CD4-positive, alpha-beta T cell (primary cell): ENCODE measurements at places on chromosomes 4 and X.

- no peak for DNase-seq
Observed at GRCh38 chr4:141390571-141390970, 169.9 kb downstream of the ZNF330 start.

DNA sequence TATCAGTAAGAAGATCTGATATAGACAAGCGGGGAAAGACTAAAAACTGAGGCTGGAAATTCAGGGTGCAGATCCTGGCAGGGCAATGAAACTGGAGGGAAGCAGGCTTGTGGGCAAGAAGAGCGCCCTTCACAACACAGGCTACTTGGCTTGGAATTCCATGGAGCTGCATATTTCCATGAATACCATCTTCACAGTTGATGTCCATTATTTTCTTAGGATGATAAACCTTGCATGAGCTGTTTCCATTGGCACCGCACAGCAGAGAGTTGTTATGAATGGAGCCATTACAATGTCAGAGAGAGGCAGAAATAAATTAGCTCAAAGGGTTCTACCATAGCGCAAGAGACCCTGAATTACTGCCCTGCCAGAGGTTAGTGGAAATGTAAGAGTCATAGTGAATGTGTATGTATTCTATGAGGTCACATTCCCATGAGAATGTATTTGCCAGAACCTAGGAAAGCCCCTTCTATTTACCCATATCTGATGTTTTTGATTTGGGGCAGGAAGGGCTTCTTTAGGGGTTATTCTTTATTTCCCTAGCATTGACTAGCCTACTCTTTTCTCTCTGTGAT lies 215.6 kb downstream of the PALLD start:
- no peak for DNase-seq

GRCh38 chrX:23939203-23939602 lies 31.4 kb downstream of the CXorf58 start:
- no peak for DNase-seq

GRCh38 chr4:2834001-2834921 lies 9.4 kb upstream of the ADD1 start:
- DNase-seq: no peak

GRCh38 chrX:133045986-133046385 lies 50.9 kb downstream of the USP26 start:
- no peak for DNase-seq

- DNase-seq: no peak
Observed at GRCh38 chr4:158802914-158803313, 34.1 kb downstream of the FNIP2 start.

GRCh38 chr4:166257891-166258290 lies 384.9 kb downstream of the TLL1 start:
- DNase-seq: no peak

- DNase-seq: no peak
Observed at GRCh38 chr4:161601011-161601410, 562.8 kb downstream of the FSTL5 start.

GRCh38 chrX:56793112-56793430 lies 64.0 kb downstream of the NBDY start:
- DNase-seq: no peak

GRCh38 chr4:572594-572993 lies 3.5 kb downstream of the TMEM271 start:
- DNase-seq: no peak

DNA sequence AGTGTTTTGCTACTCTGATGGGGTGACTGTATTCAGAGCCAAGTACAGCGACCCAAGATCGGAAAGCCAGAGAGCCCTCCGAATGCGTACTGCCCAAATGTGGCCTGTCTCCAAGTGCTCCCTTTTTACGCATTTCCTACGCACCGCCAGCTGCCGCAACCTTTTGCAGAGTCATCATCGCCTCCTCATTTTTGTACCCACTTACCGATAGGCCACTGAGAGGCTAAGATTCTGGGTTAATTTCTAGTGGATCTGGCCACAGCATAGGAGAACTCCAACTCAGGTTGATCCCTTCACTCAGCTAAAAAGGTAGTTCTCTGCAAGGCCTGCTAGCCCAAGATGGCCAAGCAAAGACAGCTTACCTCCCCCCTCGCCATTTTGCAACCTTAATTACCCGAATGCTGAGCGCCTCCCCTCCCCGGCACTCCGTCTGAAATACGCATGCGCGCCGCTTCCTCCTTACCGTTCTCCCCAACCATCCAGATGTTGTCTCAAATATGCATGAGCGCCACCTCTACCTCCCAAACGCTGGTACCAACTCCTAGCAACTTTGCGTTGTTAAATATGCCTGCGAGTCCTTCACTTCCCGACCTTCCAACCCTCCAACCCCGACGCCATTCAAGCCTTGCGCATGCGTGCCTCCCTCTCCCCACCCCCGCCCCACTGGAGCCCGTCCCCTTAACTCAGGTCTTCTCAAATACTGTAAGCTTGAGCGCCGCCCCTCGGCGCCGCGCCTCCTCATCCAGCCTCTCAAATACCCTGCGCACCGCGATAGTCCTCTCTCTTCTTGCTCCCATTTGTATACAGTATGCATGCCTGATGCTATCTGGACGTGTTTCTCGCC lies 11.8 kb upstream of the ZCCHC13 start:
- peak; percentile 80 for DNase-seq

DNA sequence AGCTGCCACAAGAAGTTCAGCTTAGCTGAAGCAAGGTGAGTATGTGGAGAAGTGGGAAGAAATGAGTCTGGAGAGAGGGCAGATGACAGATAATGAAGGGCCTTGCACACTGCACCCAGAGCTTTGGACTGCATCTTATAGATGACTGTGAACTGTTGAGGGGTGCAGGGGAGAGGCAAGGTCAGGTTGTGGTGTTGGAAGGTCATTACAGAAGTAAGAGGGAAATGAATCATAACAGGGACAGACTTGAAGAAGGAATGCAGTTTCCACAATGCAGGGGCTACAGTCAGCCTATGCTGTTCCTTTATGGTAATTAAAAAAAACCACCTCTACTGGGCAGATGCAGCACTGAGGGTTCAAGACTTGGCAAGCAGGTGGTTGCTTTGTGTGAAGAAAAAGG lies 4.8 kb upstream of the IGFBP7 start:
- DNase-seq: no peak

DNA sequence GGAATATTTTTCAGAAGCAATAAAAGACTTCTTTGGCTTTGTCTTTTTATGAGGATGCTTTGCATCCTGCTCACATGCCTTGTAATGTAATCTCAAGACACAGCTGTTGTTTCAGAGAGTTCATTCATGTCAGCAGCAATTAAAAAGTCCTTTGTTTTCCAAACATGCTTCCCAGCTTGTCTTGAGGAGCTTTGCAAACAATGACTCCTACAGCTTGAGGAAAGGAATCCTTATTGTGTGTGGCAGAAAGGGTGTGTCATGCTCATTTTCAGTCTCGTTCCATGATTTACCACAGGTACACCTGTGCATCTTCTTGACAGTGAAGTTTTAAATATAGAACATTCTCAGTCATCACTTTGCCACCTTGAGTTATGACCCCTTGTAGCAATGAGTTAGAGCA lies 139.2 kb upstream of the AADAT start:
- no peak for DNase-seq

DNA sequence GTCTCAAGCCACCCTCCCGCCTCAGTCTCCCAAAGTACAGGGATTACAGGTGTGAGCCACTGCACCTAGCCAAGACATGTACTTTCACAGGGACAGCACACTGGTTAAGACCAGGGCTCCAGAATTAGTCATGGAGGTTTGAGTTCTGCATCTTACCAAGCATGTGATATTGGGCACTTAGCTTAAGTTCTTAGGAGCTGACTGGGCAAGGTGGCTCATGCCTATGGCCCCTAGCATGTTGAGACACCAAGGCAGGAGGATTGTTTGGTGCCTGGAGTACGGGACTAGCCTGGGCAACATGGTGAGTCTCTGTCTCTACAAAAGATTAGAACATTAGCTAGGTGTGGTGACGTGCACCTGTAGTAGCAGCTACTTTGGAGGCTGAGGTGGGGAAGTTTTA lies 2.6 kb upstream of the TMEM192 start:
- no peak for DNase-seq

- DNase-seq: no peak
Observed at GRCh38 chr4:103032574-103032973, 13.1 kb upstream of the SLC9B1 start.

DNA sequence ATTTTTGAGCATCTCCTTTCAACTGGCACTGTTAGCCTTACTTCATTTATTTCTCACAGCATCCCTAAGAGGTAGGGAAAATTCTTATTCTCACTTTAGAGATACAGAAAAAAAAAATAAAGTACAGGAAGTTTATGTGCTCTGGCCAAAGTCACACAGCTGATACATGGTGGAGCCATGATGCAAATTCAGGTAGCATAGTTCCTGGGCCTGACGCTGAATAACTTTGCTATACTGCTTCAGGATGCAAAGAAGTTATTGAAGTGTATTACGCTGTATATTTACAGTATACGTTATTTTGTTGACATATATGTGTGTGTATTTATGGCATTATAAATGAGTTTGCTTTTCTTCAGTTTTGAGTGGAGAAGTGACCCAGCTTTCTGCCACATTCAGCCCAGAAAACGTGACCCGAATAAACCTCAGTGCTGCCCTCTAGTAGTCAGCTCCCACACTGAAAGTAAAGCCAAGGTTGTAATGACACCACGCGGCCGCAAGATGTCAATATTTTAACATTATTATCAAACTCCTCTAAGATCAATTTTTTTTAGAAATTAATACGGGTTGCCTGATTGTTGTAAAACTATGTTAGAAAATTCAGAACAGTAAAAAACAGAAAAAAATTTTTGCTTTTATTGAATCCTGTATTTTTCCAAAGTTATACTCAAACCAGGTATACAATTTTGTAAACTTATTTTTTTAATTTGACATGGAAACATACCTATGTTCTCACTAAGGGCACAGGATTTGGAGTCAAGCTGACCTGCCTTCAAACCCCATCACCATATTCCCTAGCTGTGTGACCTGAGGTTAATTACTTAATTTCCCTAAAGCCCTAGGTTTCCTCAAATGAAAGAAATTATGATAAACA lies 3.8 kb upstream of the GUCY2F start:
- peak; percentile 38 for DNase-seq

GRCh38 chr4:75976177-75976576 lies 14.6 kb downstream of the SDAD1 start:
- DNase-seq: no peak

DNA sequence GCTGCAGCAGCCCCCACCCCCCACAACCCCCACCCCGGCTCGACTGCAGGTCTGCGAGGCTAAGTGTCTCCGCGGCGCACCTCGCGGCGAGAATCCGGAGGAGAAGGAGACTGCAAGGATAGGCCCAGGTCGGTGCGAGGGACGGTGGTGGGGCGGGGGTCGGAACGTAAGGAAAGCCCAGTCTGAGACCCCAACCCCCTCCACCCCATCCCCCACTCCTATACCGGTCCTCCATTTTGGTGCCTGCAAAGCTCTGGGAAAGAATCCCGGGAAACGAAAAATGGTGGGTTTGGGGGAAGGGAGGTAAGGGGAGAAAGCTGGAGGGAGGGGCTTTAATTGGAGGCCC lies 614 bp downstream of the BEX3 start:
- DNase-seq: no peak

DNA sequence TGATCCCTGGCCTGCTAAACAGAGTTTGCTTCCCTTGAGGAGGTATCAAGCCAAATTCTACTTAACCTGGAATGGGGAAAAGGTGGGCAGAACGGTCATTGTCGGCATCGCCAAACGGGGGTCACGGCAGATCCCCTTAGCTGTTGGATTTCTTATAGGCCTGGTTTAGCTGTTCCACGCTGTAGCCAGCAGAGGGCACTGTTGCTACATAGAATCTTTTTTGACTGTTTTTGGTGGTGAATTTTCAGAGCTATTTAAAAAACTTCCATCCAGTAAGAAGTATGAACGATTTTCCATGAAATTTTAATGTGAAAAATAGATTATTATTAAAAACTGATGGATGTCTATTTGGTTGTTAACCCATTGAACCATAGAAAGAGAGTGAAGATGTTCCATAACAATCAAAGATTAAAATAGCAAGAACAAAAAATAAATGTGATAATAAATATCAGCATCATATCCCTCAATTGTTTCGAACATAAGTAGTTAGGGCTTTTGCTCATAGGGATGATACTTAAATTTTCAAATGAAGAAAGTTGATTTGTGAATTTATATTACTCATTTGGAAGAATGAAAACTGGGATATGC lies 56.6 kb downstream of the LINC00632 start:
- DNase-seq: peak; percentile 4

DNA sequence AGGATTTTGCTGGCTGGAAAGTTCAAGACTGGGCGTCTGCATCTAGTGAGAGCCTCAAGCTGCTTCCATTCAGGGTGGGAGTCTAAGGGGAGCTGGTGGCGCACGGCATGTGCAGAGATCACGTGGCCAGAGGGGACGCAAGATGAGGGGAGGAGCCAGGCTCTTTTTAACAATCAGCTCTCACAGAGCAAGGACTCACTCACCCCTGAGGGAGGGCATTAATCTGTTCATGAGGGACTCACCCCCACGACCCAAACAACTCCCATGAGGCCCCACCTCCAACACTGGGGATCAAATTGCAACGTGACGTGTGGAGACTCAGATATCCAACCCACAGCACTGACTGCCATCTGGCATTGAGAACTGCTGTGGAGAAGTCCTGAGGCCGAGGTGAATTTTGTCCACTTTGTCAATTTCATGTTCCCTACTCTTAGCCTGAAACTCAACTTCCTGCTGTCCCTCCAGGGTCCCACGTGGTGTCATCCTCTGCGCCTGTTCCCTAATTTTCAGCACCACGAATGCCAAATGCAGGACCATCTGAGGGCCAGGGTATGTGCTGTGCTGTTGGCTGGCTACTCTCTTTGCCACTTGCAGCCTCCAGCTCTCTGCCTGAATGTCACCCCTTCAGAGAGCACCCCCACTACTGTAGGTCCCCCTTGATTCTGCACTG lies 5.6 kb downstream of the ZFP92 start:
- DNase-seq: no peak

DNA sequence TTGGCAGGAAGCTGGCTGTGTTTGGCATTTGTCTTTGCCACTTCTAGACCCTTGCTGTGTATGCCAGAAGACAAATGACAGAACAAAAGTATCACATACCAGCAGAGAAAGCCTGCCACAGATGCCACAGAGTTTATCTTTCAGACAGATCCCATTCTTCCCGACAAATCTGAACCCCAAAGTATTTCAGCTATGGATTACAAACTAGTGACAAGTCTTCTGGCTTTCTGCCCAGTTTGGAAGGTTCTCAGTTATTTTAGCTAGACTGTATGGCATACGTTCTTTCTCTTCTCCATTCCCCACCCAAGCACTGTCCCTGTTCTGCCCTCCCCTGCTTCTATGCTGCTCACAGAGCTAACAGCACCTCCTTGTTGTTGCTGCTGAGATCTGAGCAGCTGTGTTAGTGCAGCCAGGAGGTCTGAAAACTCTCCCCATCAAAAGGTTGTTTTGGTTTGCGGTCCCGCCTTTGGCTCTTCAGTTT lies 236.7 kb downstream of the FRAS1 start:
- DNase-seq: no peak

DNA sequence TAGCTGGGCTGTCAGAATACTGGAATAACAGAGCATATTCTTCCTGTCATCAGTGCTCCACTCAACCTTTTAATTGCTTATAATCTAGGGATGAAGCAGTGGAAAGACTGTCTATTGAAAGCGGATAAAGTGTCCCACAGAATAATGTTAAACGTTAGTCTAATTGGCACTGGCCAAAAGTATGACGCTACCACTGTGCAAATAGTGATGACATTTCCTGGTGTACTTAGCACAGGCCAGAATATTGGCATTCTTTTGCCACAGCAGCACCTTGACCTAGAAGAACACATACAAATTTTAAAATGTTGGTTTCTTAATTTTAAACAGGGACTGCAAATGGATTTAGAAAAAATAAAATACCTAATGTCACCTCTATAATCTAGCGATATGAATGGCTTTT lies 635.2 kb upstream of the SPANXN1 start:
- DNase-seq: no peak
